ENCODE measurements at places on chromosomes 11 and 22.

GRCh38 chr11:95337972-95338429 lies 107.0 kb upstream of the SESN3 start:
- no peak for DNase-seq

GRCh38 chr11:1051356-1052132 lies 15.0 kb upstream of the MUC6 start:
- DNase-seq = no peak

DNA sequence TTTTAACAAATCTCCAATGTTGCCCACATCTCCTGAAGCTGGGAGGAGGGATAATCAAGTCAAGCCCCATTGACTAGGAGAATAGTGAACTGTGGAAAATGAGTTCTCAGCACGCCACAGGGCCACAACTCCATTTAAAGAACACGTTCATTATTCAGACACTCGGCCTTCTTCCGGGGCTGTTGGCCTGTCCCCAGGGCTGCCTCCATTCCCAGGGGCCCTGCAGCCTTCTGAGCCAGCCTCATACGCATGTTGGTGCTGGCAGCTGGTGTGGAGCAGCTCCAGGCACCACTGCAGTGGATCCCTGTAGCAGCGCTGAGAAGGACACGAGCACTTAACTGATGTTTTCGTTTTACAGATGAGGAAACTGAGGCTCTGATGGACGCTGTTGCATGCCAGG lies 87.5 kb upstream of the RCN1 start:
- DNase-seq = no peak

- DNase-seq = no peak
These were observed 12.3 kb upstream of the TXN2 start for GRCh38 chr22:36493690-36494110.

DNA sequence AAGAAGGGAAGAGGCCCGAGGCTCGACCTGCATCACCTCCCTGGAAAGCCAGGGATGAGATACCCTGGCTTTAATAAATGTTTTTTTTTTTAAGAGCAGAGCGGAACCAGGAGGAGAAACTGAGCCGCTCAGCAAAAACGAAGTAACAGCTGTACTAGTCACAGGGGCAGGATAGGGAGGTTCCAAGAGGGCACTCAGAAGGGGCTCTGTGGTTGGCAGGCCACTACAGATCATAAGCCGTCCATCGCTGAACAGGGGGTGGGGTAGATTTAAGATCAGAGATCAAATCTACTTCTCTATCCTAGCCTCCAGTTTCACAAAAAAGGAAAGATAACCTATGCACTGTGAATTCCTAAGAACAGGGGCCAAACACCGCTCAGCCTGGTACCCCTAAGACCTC lies 625 bp downstream of the EIF3D start:
- no peak for DNase-seq

GRCh38 chr22:46011627-46012181 lies 34.7 kb upstream of the WNT7B start:
- DNase-seq = no peak

DNA sequence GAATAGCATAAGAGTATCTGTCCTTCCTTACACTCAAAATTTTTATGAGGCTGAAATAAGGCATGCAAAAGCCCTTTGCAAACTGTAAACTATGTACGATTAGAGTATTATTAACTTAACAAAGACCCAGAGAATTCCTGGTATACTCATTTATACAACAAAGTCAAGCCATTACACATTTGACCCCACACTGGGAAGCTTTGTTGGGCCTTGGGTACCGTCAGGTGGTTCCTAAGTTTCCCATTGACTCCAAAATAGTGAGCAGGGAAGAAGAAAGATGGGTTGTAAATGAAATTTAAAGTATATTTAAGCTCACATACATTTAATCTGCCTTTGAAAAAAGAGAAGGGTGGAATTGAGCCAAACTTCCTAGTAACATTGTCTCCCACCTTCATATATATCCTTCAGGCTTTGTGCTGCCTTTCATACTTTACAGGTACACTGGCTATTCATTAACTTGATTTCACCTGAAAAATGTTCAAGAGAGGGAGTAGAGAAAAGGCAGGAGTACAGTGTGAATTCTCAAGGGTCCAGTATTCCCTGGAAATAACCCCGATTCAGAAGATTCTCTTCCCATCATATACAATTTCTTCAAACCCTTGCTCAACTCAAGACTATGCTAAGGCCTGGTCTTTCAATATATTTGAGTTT lies 68.6 kb downstream of the SOX6 start:
- no peak for DNase-seq

DNA sequence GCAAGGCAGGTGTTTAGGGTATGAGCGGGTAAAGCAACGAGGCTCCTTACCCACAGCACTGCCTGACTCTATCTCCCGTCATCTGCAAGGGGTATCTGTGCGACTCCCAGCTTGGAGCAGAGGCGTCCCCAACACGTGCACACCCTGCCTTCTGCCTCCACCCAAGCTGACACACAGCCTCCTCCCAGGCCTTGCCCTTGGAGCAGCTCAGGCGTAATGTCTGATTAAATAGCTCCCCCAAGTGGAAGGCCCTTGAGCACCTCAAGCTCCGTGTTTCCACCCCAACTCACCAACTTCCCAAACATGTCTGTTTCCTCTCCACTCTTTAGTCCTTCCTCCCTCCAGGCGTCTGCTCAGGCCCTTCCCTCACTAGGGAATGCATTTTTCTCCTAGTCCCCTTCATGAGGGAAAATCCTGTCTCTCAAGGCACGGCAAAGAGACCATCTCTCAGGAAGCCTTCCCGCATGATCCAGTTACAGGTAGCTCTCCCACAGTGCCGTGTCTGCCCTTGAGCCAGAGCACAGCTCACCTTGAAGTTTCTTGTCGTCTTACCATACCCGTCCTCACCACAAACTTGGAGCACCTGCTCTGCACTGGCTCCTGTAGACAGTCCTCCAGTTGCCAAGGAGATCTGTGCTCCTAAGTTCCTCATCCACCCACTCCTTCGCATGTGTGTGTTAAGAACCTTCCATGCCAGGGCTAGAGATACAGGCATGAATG lies 15.8 kb downstream of the CYB5R2 start:
- no peak for DNase-seq

Measured in AG09309 (cell line).